Head of caudate nucleus (tissue), 42 donors: ENCODE measurements at places on chromosomes 2 and 18.
A peak's percentile ranks its signal among the peaks of the same experiment; 100 is the strongest.

DNA sequence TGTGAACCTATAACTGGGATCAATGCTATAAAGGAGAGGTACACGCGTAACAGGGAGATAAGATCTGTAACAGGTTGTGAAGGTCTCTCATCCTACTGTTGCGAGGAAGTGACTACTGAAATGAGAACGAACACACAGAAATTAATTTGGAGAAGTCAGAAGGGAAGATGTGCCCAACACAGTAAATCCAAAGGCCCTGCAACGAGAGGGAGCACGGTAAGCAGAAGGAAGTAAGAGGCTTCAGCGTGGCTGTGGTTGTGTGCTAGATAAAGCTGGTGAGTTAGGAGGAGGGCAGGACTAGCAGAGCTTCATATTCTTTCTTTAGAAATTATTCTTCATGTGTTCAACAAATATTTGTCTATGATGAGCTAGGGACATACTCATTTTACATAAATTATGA lies 2.5 kb upstream of the ATG16L1 start:
- no peak for DNase-seq

GRCh38 chr2:121727332-121727731 lies 9.3 kb downstream of the NIFK start:
- no peak for DNase-seq

DNA sequence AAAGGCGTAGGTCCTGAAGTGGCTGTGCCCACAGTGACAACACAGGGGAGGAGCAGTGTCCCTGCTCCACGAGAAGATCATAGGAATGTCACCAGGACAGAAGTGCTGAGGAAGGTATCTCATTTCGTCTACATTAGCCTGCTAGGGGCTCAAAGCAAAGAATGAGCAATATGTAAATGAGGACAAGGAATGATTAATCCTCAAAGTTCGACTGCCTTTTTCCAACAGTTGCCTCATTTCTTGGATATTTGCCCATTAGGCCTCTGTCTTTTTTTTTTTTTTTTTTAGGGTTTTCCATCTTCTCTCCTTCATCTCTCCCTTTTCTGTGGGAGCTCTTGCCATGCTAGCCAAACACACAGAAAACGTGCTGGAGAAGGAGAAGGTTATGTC lies 105.2 kb upstream of the ARHGAP28 start:
- no peak for DNase-seq

- no peak for DNase-seq
These were observed 61.7 kb downstream of the MAP4K4 start for GRCh38 chr2:101759162-101759561.

DNA sequence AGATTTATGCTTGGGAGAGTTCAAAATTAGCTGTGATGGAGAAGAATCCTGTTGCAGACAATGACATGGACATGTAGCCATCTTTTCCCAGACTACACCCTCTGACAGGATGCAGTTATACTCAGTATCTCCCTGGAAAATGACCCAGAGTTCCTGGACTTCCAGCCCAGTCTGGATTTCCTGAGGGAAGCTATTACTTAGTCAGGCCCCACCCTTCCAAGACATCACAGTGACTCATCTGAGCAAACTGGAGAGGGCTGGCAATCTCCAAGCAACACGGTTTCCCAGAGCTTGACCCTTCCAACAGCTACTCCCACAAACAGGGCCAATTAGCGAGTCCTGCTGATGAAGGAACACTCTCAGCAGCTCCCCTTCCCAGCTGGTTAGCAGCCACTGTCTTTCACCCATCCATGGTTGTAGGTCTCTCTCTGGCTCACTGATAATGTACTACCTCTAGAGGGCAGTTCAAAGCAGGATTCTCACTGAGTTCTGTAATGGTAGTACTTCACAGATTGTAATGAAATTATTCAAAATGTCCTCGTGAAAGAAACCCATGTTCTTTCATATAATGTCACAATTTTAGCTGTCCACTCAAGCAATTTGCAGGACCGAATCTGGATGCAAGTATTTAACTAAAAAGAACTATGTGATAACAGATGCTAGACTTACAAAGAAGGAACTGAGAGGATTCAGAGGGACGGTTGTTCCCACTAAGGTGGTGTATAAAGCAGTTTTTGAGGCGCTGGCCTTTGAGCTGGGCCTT lies 110.2 kb downstream of the MDH1 start:
- no peak for DNase-seq

DNA sequence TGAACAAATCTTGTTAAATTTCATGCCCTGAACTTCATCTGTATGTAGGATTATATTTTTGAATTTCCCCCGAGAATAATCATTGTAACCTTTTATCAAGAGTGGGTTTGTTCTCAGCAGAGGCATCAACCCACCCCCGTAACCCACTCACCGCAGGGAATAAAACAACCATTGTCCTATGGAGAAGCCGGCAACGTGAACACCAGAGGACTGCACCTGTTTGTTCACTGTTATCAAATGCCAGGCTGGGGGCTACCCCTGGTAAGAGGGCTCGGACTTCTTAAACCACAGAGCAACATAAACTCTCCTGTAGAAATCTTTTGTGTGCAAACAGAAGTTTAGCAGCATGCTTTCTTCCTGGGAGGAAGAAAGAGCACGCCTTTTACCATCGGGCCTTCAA lies 610.4 kb downstream of the ERBB4 start:
- peak; percentile 11 for DNase-seq

DNA sequence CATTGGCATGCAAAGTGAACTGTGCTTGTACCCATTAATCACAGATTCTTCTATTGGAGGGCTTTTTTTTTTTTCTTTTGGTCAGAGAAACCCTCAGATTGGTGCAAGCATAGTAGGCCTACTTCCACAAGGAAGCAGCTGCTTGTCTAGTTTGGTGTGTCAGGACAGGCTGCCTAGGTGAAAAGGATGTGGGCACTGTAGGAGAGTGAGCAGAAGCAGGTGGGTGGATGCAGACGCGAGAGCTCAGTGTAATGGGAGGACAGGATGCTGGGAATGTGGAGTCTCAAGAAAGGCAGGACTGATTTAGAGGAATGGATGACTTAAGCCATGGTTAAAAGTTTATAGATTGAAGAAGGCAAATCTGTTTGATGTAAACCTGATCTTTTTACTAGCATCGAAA lies 3.1 kb downstream of the ELP2 start:
- peak; percentile 25 for DNase-seq

DNA sequence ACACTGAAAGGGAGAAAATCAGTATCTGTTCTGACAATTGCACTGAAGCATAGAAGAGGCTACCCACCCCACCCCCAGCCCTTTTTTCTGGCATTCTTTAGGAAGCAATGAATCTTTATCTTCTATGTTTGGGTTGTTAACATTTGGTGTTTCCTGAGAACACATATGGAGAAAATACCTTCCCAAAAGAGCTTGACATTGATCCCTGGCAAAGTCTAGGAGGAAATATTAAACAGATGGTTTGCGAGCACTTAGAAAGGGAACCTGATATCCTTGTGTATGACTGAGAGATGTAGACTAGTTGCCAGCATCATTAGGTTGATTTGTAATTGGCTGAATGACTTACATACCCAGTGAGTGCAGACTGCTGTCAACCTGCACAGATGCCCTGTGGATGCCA lies 42.9 kb downstream of the DOK1 start:
- DNase-seq, result no peak

DNA sequence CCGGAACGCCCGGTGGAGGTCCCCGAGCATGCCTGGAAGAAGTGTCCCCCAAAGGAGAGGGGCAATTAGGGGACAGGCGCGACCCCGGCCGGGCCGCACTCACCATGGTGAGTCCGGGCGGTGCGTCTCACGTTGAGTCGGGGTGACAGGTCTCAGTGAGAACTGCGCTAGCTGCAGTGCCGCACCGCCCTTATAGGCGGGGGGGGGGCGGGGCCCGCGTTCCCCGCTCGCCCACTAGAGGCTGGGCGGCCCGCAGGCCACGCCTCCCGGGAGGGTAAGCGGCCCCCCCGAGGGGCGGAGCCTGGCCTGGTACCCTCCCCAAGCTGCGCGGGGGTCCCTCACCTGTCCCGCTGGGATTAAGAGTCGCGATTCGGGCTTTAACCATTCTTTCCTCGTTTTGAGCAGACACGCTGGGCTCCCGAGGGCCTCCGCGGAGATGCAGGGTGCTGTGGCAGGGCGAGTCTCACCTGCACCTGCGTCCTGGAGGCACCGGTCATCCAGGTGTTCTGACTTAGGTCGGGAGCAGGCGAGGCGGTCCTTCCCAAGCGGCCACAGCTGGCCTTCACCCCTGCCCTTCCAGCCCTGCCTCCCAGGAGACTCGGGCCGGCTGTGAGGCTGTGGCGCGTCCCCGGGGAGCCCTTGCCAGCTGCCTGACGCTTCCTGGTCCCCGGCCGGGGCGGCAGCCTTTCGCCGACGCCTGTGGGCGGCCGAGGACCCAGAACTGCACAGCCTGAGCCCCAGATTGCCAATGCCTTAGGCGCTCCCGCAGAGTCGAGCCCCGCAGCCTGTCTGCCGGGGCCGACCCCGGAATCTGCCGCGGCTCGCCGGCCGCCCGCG lies at the start of gene TUBA4A:
Gene TUBA4A (minus strand): TSS at position 166 of the 837 bp plus-strand sequence. CDS start 60 bp downstream, at position 106.
- peak; percentile 75 for DNase-seq

DNA sequence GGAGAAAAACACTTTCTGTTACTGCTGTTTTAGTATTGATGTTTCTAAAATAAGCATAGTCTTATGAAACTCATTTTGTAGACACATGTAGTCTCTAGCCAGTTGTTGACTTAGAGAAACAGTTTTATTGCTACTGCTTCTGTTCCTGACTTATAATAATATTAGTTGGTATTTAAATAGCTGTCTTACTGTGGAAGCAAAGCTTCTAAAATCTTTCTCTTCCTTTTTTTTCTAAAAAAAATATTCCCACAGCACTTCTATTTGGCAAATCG lies 121.8 kb downstream of the MTX2 start:
- DNase-seq, result no peak

DNA sequence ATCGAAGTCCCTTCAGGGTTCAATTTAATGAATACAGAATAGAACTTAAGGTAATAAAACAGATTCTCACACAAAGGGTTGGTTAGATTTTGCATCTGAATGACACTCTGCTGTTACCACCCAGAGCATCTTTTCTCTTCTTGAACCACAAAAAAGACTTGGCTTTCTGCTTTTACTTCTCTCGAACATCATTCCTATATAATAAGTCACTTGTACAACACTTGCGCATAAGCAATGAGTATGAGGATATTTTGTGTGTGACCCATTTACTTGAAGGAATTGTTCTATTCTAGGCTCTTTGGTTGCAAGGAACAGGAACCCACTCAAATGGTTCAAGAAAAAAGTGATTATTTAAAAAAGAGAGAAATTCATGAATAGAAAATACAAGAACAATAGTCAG lies 126.2 kb downstream of the NUP35 start:
- no peak for DNase-seq

- DNase-seq, result no peak
These were observed 4.6 kb downstream of the PROC start for GRCh38 chr2:127422559-127423477.

DNA sequence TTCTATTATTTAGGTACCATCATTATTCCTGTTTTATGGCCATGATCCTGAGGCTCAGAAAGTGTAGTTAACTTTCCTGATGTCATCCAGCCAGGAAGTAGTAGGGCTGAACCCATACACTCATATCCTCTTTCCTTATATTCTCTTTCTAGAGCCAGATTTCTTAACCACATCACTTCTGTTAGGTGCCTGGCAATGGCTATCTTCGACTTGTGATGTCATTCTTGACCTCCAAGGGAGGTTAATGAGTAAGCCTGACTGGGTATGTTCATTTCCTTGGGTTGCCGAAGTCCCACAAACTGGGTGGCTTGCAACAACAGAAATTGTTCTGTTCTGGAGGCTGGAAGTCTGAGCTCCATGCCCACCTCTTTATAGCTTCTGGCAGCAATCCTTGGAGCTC lies 43.4 kb downstream of the ITGB6 start:
- DNase-seq, result no peak

DNA sequence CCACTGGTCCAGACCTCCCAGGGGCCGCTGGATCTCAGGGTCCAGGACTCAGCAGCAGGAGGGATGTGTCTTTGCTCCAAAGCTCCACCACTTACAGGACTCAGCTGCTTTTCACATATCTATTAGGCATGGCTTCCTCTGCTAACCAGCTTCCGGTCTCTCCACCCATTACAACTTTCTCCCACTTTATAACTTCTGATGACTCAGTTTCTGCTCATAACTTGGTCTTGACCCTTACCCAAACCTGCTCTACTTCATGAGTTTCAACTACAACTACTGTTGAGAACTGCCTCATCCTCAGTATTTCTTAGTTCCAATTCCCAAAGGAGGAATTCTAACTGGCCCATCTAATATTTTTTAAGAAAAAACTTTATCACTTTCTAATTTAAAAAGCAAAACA lies 17.2 kb downstream of the SULT1C2 start:
- DNase-seq, result no peak

DNA sequence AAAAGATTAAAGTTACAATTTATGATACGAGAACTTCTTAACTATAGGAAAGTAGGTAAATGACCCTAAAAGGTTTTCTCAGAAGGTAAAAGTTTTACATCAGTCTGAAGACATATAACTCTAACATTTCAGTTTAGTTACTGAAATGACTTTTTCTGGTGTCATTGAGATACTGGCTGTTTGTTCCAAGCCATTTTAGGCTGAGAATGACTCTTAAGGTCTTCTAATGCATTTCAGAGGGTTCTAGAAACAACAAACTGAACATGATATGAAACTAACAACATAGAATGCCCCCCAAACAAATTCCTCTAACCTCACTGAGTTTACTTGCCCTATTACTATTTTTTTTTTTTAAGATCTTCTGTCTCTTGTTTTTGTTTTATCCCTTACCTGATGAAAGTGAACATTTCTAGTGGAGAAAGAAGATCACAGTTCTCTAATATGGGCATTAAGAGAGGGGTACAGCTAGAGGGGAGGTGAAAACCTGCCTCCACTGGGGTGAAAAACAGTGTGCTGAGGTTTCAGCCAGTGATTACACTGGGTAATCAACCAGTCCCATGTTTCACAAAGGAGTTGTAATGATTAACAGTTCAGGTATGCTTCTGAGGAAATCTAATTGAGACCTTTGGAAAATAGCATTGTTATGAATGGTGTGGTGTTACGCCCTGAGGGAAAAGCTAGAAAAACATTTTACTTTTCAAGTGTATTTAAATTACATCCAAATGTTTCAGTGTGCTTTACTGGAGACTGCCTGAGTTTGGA lies 11.2 kb downstream of the NABP1 start:
- no peak for DNase-seq

- DNase-seq, result no peak
These were observed 244.5 kb upstream of the MEX3C start for GRCh38 chr18:51442012-51442411.

DNA sequence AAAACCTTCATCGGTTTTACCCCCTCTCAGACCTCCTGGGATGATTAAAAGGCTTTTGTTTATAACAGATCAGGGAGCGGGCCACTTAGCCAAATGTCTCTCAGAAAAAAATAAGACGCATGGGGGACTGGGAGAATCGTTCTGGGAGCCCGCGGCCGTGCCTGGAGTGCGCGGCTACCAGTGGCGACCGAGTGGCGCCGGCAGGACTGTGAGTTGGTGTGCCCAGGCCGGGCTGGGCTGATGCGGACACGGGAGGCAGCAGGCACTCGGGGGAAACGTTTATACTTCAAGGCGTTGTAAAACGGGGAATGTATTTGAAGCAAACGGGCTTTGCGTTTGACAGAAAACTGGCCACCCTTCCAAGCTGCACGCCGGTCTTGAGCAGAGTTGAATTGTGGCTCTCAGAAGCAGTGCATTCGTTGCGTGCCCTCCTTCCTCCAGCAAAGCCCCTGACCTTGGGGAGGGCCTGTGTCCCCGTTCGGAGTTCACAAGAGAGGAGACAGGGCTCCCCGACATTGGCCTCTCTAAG lies 4.7 kb upstream of the HOXD10 start:
- no peak for DNase-seq
